ENCODE measurements at places on chromosomes 5 and 9. TPM values are rescaled to one million over a fixed set of nuclear protein-coding genes. Genes with fewer than 3 reads are reported as not detected.

GRCh38 chr5:83509540-83509939 lies 38.0 kb downstream of the VCAN start:
- no peak for DNase-seq

DNA sequence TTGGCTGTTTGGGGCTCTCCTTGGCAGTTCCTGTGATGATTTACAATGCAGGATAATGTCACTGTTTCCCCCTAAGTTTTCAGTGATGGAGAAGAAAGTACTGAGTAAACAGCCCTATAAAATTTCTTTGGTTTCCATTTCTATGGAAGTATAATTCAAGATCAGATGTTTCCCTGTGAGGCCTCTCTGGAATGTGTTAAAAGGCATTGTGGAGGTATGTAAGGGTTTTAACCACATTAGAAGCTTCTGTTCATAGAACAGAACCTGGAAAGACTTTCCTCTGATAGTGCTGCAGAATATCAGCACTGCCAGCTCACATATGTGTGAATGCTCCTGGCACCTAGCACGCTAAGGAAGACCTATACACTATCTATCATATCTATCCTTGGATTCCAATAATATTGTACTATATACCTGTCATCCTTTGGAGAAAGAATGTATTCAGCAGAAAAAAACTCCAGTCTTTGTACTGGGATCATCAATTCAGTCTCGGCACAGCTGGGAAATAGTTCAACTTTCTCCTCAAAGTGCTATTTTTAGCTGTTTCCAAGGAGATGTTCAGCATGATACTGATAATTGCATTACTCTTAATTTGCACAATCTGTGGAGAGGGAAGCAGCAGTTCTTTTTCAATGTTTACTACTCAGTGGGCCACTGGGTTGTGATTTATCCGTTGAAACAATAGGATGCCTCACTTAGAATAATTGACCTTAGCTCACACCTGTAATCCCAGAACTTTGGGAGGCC lies 21.9 kb downstream of the TTC1 start:
- no peak for DNase-seq

DNA sequence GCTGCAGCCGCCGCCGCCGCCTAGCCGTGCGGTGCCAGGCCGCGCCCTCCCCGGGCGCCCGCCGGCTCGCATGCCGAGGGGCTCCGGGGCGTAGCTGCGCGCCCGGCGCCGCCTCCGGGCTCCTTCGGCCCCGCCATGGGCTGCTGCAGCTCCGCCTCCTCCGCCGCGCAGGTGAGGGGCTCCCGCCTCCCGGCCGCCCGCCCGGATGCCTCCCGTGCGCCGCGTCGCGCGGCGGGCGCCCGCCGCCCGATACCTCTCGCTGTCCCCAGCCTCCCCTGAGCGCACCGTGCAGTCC lies 230 bp downstream of the SLC44A1 start:
- no peak for DNase-seq

- DNase-seq: no peak
These were observed 396.6 kb downstream of the DMAC1 start for GRCh38 chr9:7403028-7403389.

GRCh38 chr9:86546712-86547111 lies 192.5 kb upstream of the TUT7 start:
- DNase-seq: no peak

SPATA31D4 gene
- not detected for total RNA-seq

GRCh38 chr5:161266954-161267353 lies 279.6 kb downstream of the GABRB2 start:
- no peak for DNase-seq

CCDC69 gene
- 51.9 TPM for total RNA-seq

CAMLG gene
- total RNA-seq: 33.1 TPM

CD74 gene
- 1,639 TPM for total RNA-seq

- no peak for DNase-seq
These were observed 56.2 kb downstream of the UBE2QL1 start for GRCh38 chr5:6504677-6505415.

GRCh38 chr9:115690786-115691496 lies 462.6 kb upstream of the PAPPA start:
- no peak for DNase-seq

INSL4 gene
- total RNA-seq: not detected

DNA sequence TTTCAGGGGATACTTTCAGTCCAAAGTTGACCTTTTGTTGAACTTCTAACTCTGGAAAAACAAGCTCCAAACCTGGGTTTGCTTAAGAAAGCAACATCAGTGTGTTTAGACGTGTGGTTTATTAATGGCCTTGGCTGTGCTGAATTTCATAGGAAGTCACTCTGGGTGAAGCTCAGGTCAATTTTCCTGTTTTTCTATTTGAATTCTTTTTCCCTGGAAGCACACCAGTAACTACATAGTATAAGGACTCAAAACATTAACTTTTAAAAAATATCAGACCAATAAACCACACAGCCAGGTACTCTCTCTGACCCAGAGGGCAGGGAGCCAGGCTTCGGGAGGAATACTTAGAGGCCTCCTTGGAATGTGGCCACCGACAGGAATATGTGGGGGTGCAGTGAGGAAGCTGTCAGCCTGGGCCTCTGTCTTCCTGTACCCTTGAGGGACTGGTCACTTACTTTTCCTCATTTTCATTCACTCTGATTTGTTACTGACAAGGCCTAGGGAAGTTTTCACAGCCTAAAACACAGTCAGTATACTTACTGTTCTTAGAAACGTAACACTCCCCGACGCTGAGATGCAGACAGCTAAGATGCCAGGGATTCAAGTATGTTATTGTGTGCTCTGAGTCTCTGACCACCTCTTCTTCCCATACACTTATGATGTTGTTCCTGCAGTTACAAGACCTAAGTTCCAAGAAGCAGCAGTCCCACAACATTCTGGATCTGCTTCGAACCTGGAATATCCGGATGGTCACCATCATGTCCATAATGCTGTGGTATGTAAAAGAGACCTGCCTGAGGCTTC lies 18.9 kb downstream of the SLC22A5 start:
- no peak for DNase-seq

DNA sequence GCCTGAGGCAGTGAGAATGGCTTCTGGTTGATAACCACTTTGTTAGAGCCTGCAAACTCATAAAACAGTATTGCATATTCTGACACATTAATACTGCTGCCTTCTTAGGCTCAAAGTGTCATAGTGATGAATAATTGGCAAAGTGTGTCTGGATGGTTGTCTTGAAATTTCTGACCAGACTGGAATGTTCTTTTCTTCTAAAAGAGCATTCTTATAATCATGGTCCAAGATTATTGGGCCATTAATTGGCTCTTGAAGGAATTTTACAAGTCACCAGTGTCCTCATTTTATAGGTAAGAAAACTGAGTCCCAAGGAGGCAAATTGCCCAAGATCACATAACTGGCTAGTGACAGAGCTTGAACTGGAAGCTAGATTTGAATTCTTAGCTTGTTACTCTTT lies 111.7 kb downstream of the PCSK1 start:
- DNase-seq: no peak

DNA sequence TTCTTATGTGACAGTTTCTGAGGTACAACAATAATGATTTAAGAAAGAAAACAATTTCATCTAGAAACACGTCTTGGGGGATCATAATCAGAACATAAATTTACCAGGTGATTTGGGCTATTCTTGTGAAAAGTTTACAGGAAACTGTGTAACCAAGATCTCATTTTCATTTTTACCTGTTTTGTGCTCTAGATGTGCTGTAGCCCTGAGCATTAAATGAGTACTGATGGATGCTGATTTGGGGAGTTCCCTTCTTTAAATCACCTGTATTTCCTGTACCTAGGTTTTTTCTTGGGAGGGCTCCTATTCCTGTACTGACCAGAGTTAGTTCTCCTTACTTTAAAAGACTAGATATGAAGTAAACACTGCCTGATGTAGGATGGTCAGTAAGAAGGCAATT lies 12.7 kb downstream of the MATR3 start:
- DNase-seq: no peak

STKLD1 gene
- total RNA-seq: 1.4 TPM

- DNase-seq: peak; percentile 89
These were observed at the start of gene CYFIP2 for GRCh38 chr5:157265714-157266285. Gene CYFIP2, plus strand, starts transcription at chr5:157266123. Its CDS starts 19,239 bp downstream, at chr5:157285362.

GRCh38 chr9:133406480-133407307 lies 11.1 kb downstream of the REXO4 start:
- DNase-seq: peak; percentile 78

- DNase-seq: no peak
These were observed 19.4 kb upstream of the C5orf63 start for GRCh38 chr5:127092690-127093089.

- no peak for DNase-seq
These were observed 257.4 kb upstream of the TRPC7 start for GRCh38 chr5:136622747-136623146.

GRCh38 chr5:41009232-41009631 lies 61.9 kb downstream of the MROH2B start:
- no peak for DNase-seq

DMAC1 gene
- total RNA-seq: 32.3 TPM

DNA sequence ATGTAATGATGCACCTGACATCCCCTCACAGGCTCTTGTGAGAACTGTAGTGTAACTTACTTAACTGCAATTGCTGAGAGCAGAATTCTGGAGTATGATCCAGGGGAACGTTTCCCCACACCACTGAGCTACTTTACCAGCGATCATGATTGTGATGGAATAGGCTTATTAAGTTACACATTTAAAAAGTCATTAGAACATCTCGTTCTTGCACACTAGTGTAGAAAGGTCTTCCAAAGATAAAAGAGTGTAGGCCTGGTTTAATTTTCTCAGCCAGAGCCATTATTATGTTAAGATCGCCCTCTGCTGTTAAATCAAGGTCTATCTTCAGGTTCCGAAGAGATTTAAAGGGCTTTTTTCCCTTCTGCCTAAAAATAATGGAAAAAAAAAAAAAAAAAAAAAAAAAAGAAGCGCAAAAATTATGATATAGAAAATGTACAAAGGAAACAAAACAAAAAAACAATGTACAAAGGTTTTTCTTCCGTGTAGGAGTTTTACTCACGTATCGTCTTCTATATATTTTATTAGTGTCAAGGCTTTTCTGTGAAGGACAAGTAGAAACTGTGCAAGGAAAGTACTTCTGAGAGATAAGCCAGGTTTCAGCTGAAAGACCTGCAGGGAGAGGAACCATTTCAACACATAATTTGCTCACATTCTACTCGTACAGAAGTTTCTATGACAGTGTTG lies 18.6 kb upstream of the MOB3B start:
- no peak for DNase-seq

SPATA31C1 gene
- not detected for total RNA-seq

TTLL11 gene
- 23.7 TPM for total RNA-seq

DNA sequence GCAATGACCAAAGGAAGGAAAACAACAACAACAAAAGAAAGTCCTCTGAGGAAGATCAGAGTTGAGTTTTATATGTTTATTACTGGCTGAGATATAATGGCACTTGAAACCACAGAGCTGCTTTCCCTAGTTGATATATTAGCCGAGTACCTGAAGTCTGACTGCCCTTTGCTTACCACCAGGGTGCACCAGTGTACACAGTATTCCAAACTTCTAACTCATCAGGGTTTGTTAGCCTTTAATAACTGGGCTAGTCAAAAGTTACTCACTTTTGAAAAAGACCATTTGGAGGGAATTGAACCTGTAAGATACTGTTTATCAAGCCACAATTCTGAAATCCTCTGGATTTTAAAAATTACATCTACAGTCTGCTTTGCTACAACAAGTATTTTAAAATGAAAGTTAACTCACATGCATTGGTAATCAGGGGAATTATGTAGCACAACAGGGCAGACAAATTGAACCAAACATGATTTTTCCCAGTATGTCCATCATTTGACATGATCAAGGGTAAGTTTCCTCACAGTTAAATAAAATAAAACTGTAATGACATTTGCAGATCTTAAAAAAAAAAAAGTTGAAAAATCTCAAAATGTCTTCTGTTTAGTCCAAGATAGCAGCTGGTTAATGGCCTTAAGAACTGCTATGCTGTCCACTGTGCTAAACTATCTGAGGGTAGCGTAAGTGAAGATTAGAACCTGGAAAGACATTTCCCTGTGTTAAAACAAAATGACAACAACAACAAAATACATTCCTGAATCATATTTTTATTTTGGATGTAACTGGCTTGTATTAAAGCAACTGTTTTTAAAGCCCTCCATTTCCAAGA lies 57.3 kb upstream of the C6 start:
- DNase-seq: no peak

SIGMAR1 gene
- total RNA-seq: 31.8 TPM

PLPP6 gene
- 4.8 TPM for total RNA-seq

DNA sequence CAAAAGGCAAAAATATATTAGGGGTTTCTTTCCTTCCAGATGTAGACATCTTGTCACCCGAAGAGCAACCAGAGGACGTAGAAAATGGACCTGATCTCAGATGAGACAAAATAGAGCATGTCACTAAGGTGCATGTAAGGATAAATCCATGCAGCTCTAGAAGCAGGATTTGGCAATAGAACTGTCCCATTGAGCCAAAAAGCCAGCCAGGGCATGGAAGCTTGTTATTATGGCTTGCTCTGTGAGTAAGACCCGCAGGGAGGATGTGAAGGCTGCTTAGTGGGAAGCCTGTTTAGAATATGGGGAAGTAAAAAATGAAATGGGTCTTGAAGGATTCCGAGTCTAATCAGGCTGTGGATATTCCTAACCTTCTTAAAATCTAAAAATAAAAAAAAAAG lies 165.6 kb upstream of the MPDZ start:
- DNase-seq: no peak

DNA sequence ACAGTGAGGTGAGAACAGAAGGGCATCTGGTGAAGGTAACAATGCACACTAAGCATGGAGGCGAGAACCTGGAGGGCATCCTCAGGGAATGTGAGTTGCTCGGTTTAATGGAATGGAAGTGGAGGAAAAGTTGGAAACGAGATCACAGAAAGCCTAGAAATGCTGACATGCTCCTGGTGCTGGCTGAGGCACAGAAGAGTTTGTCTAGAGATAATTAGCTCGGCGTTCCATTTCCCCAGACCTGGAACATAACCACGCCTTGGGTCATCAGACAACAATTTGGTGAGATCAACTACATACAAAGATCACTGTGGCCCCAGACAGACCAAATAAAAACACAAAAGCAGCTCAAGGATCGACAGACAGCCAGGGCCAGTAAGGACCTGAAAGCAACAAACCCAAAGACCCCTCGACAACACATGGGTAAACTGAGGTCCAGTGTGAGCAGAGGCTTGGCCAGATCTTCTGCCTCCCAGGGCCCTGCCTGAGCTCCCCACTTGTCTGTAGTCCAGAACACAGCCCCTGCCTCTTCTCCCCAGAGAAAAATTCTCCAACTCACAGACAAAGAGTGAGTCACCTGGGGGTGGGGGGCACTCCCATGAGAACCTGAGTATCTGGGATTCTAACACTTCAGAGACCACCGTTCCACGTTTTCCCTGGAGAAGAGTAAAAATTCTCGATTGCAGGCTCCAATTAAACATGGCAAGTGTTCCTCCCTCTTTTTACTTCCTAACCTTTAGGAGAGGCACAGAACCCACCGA lies 52.5 kb downstream of the SHB start:
- DNase-seq: no peak

GRCh38 chr5:98796197-98796972 lies 22.9 kb downstream of the RGMB start:
- DNase-seq: no peak

DNA sequence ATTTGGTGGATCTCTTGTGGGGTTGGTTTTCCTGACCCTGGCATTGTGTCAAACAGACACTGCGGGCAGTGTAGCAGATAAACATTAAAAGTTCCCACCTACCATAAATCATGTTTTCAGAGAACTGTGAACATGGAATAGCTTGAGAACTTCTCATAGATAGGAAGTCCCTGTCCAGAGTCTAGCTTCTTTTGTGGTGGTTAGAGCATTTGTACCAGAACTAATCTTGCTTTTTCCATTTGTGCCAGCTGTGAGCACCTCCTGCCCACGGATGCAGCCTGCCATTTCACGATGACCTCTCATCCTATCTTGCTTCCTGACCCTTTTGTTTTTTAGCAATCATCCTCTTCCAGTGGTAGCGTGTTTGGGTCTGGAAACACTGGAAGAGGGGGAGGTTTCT lies 61.4 kb downstream of the FAM78A start:
- no peak for DNase-seq

GRCh38 chr9:123420592-123421111 lies 64.7 kb downstream of the CRB2 start:
- peak; percentile 61 for DNase-seq
